ENCODE measurements at places on chromosomes 6 and 20. TPM values are rescaled to one million over a fixed set of nuclear protein-coding genes. Genes with fewer than 3 reads are reported as not detected.
A peak's percentile ranks its signal among the peaks of the same experiment; 100 is the strongest.

DNA sequence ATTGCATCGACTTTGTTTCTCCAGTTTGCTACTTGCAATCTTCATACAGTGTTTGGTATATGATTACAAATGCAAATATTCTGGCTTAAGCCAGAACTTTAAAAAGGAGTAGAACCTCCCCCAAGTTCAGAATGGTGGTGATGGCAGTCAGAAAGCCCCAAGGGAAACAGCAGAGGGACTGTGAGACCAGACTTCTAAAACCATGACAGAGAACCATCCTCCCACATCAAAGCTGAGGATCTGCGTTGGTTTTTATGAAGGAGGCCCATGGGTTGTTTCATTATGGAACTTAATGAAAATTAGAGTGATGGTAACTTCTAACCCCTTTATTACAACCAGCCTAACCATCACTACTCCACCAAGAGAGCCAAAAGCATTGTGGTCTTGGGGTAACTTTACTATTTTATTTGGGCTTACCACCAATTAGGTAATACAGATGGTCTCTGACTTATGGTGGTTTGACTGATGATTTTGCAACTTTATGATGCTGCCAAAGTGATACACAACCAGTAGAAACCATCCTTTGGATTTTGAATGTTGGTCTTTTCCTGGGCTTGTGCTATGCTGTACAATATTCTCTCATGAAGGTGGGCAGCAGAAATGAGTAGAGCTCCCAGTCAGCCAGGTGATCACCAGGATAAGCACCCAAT is 10.9 kb upstream of the MRS2 start:
- H3K27me3 ChIP-seq: peaks cover 15% of the 10 kb centered on the region
- no peaks in the 10 kb centered on the region for H3K36me3 ChIP-seq
- H3K4me1 ChIP-seq: peaks cover 12% of the 10 kb centered on the region
- DNase-seq: no peak

DNA sequence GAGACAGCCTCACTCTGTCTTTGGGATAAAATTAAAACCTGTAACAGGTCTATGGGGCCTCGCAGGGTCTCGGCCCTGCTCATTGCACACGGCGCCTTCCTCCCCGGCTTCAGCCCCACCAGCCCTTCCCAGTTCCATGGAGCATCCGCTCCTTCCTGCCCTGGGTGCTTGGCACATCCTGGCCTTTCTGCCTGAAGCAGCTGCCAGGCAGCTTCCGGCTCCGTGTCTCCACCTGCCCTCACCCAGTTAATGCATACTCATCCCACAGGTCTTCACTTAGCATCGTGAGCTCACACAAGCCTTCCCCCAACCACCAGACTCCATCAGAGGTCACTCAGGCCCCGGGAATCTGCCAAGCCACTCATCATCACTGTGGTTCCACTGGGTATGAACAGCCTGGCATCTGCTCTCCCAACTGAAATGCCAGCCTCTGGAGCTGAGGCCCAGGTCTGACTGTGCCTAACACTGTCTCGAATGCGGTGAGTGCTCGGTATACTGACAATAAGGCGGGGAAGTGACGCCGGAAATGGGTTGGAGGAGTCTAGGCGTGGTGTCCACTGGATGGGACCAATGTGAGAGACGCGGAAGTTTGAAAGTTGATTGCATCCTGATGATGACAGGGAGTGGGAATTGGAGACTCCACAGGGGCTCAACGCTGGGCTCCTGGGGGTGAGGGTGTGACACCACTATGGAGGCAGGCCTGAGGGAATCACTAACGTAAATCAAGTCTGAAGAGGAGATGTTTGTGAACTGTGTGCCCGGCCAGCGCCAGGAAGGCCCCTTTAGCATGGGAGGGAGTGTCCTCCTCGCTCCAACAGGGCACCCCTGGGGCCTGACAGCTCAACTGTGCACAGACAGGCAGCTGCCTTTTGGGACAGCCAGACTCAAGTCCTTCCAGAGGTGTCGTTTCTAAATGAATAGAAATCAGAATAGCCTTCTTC is 245.8 kb downstream of the TTLL2 start:
- H3K27ac ChIP-seq: no peak overlapping the region
- DNase-seq: no peak
- H3K36me3 ChIP-seq: no peaks in the 10 kb centered on the region
- H3K4me1 ChIP-seq: no peaks in the 10 kb centered on the region

DNA sequence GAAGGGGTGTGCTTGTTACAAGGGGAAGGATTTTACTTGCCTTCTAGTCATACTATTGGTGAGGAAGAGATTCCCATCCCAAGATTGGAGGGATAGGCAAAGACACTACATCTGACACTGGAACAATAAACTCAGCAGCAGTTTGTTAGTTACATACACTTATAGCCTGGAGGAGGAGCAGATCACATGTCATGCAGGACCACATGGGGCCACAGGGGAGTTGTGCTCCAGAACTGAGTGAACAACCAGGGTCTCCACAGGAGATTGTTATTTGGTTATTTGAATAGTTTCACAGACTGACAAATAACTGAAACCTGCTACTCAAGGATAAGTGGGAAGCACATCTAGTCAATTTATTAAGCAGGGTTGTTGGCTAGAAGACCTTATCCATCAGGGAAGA is 559.4 kb upstream of the MANEA start:
- DNase-seq: no peak
- H3K36me3 ChIP-seq: no peaks in the 10 kb centered on the region
- H3K27me3 ChIP-seq: no peaks in the 10 kb centered on the region

- H3K4me3 ChIP-seq: no peak overlapping the region
- H3K4me1 ChIP-seq: peaks cover 11% of the 10 kb centered on the region
- no peaks in the 10 kb centered on the region for H3K36me3 ChIP-seq
- DNase-seq: no peak
- H3K27ac ChIP-seq: no peak overlapping the region
Measured at GRCh38 chr6:166279393-166279679, 28.9 kb downstream of the PRR18 start.

DNA sequence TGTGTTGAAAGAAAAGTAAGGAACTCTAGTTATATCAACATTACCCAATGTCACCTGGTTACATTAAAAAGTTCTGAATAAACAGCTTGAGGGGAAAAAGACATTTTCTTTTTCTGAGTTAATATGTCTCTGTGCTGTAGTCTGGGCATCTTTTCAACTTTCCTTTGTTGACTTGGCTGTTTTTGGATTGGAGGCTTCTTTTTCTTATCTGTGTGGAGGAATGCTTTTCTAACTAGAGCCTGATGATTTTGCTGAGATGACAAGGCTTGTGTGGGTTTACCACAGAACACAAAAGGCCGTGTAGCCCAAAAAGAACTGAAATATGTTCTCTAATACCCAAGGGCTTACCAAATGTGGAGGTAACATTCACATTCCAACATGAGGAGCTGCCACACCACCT is 161.8 kb downstream of the KCNQ5 start:
- no peak overlapping the region for H3K27ac ChIP-seq
- H3K36me3 ChIP-seq: no peaks in the 10 kb centered on the region
- no peak overlapping the region for H3K4me3 ChIP-seq
- DNase-seq: no peak

GRCh38 chr6:111114087-111114443 is 26.8 kb downstream of the SLC16A10 start:
- peak overlapping the region; percentile 76 for H3K27ac ChIP-seq
- H3K4me1 ChIP-seq: peaks cover 23% of the 10 kb centered on the region
- peak overlapping the region; percentile 37 for H3K4me3 ChIP-seq
- no peaks in the 10 kb centered on the region for H3K36me3 ChIP-seq
- DNase-seq: no peak

DNA sequence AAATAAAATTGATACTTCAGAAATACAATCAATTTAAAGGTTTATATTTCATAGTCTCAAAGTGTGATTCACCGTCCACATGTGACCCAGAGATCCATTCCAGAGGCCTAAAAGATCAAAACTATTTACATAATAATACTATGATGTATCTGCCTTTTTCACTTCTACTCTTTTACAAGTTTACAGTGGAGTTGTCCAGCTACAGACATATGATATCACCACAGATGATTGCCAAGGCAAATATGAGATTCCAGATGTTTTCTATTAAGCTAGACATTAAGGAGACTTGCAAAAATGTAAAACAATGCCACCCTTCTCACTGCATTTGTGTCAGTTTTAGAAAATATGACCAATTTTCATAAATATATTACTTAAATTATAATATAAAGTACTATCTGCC is 443.7 kb downstream of the GJA1 start:
- no peaks in the 10 kb centered on the region for H3K36me3 ChIP-seq
- no peaks in the 10 kb centered on the region for H3K4me1 ChIP-seq
- no peak overlapping the region for H3K27ac ChIP-seq
- no peak for DNase-seq
- no peak overlapping the region for H3K4me3 ChIP-seq
- no peaks in the 10 kb centered on the region for H3K27me3 ChIP-seq

DNA sequence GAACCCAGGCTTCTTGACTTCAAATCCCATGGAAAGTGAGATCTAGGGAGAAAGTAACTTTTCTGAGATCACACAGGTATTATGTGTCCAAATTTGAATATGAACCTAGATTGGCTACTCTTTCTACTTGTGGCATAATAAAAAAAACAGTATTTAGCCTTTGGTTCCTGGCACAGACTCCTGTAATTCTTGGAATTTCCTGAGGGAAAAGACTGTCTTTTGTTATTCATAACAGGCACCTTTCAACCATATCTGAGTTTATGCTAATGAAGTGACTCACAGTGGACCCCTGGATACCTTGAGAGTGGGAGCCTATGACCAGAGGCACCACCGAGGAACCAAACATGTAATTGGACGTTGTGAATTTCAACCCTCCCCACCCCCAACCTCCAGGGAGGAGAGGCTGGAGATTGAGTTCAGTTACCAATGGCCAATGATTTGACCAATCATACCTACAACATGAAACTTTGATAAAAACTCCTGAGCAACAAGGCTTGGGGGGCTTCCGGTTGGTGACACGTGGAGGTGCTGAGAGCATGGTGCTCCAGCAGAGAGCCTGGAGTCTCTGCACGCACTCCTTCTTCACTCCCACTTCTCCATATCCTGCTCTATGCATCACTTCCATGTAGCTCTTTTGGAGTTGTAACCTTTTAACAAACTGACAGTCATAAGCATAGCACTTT is 48.8 kb downstream of the LAMA4 start:
- no peaks in the 10 kb centered on the region for H3K36me3 ChIP-seq
- no peak overlapping the region for H3K4me3 ChIP-seq
- H3K27me3 ChIP-seq: peaks cover 40% of the 10 kb centered on the region

GRCh38 chr20:15673206-15673605 is 900.0 kb downstream of the KIF16B start:
- H3K36me3 ChIP-seq: no peaks in the 10 kb centered on the region
- no peaks in the 10 kb centered on the region for H3K4me1 ChIP-seq
- no peak overlapping the region for H3K4me3 ChIP-seq

- H3K4me3 ChIP-seq: no peak overlapping the region
- no peak for DNase-seq
- no peak overlapping the region for H3K27ac ChIP-seq
- no peaks in the 10 kb centered on the region for H3K4me1 ChIP-seq
Measured at GRCh38 chr6:163284151-163284550, 130.4 kb upstream of the QKI start.

DNA sequence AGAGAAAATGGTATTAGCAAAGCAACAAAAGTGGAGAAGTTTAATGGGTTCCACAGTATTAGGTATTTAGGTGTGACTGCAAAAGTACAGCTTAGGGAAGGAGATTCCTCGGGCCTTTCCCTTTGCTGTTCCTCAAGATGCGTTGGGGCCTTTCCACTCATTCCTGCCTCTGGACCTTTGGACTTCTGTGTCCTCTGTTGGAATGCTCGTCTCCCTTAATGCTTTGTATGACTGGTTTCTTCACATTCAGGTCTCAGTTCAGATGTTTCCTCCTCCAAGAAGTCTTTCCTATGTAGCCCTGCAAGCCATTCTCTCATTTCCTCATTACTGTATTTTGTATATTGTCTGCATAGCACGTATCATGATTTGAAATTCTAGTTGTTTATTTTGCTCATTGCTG is 39.6 kb downstream of the CTNNBL1 start:
- no peak overlapping the region for H3K27ac ChIP-seq
- H3K27me3 ChIP-seq: no peaks in the 10 kb centered on the region
- no peak for DNase-seq
- H3K4me3 ChIP-seq: no peak overlapping the region

GRCh38 chr6:45175272-45175671 is 152.9 kb upstream of the RUNX2 start:
- peaks cover 9% of the 10 kb centered on the region for H3K36me3 ChIP-seq
- no peaks in the 10 kb centered on the region for H3K27me3 ChIP-seq

- H3K36me3 ChIP-seq: no peaks in the 10 kb centered on the region
- no peak overlapping the region for H3K27ac ChIP-seq
- no peaks in the 10 kb centered on the region for H3K27me3 ChIP-seq
- peaks cover 12% of the 10 kb centered on the region for H3K4me1 ChIP-seq
- DNase-seq: no peak
Measured at GRCh38 chr20:23337312-23337711, 13.3 kb upstream of the NXT1 start.

- no peaks in the 10 kb centered on the region for H3K27me3 ChIP-seq
- no peaks in the 10 kb centered on the region for H3K4me1 ChIP-seq
- no peak overlapping the region for H3K27ac ChIP-seq
- no peaks in the 10 kb centered on the region for H3K36me3 ChIP-seq
- no peak for DNase-seq
- no peak overlapping the region for H3K4me3 ChIP-seq
Measured at GRCh38 chr20:6595704-6596103, 171.8 kb upstream of the BMP2 start.

DNA sequence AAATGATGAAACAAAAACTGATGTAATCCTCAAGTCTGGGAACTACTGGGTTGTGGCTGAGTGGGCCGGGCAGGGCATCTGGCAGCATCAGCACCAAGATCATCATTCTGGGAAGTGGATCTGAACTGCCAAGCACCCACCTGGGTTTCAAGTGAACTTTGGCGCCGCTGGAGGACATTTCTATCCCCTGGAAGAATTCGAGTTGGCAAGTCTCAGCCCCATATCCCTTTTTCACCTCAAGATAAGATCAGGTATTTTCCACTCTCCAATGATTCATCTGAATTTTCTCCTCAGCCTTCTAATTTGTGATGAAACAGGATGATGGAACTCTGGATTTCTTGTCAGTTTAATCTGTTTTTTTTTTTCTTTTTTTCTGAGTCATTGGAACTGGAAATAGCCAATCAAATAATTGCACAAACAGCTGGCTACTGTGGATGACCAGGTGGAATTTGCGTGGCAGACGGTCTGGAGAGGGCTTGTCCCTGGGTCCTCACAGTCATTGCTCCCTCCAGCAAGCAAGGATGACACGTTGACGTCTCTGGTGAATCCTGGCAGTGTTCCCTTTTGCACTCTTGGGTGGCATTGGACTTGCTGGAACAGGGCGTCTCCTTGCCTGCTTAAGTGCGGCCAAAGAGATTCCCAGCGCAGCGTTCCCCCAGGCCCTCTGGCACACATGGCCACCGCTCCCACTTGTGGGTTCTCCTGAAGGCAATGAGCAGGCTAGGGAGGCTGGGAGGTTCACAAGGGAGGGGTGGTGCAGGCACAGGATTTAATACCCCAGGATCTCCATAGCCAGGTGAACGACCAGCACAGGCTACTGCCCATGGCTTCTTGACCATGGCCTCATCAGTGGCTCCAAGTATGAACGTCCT is 80.4 kb downstream of the DHX35 start:
- peaks cover 5% of the 10 kb centered on the region for H3K36me3 ChIP-seq
- H3K4me1 ChIP-seq: no peaks in the 10 kb centered on the region
- no peak for DNase-seq
- H3K4me3 ChIP-seq: no peak overlapping the region
- H3K27ac ChIP-seq: no peak overlapping the region
- no peaks in the 10 kb centered on the region for H3K27me3 ChIP-seq

Gene RSPO3
- not detected for total RNA-seq

Gene BTBD3
- total RNA-seq: 3.7 TPM

Gene NKAIN4
- not detected for total RNA-seq

Gene GATA5
- not detected for total RNA-seq

Gene LPIN3
- total RNA-seq: 0.91 TPM

Gene SLC22A2
- total RNA-seq: not detected

Data from activated CD8-positive, alpha-beta T cell treated with anti-CD3 and anti-CD28 coated beads, Interleukin-2, amount 10 ng/mL, durations not matched to agents 7 days and 5 days (primary cell).